Endothelial cell (in vitro differentiated cells): ENCODE measurements at places on chromosomes 16 and 17.

GRCh38 chr16:57764341-57765159, 29.0 kb downstream of the KATNB1 start:
- DNase-seq, result peak; percentile 28
- H3K27me3 ChIP-seq, result peaks cover 13% of the 10 kb centered on the region
- no peaks in the 10 kb centered on the region for H3K4me1 ChIP-seq
- no peak overlapping the region for H3K27ac ChIP-seq

DNA sequence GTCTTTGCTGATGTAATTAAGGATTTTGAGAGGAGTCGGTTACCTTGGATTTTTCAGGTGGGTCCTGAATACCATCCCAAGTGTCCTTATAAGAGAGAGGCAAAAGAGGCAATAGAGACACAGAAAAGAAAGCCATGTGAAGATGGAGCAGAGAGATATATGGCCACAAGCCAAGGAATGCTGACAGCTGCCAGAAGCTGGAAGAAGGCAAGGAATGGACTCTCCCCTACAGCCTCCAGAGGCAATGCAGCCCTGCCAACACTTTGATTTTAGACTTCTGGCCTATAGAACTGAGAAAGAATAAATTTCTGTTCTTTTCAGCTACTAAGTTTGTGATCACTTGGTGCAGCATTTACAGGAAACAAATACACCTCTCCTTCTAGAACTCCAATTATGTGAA, 8.2 kb upstream of the RNFT1 start:
- no peak for DNase-seq
- H3K4me3 ChIP-seq, result no peak overlapping the region
- H3K27ac ChIP-seq, result no peak overlapping the region
- H3K4me1 ChIP-seq, result no peaks in the 10 kb centered on the region

DNA sequence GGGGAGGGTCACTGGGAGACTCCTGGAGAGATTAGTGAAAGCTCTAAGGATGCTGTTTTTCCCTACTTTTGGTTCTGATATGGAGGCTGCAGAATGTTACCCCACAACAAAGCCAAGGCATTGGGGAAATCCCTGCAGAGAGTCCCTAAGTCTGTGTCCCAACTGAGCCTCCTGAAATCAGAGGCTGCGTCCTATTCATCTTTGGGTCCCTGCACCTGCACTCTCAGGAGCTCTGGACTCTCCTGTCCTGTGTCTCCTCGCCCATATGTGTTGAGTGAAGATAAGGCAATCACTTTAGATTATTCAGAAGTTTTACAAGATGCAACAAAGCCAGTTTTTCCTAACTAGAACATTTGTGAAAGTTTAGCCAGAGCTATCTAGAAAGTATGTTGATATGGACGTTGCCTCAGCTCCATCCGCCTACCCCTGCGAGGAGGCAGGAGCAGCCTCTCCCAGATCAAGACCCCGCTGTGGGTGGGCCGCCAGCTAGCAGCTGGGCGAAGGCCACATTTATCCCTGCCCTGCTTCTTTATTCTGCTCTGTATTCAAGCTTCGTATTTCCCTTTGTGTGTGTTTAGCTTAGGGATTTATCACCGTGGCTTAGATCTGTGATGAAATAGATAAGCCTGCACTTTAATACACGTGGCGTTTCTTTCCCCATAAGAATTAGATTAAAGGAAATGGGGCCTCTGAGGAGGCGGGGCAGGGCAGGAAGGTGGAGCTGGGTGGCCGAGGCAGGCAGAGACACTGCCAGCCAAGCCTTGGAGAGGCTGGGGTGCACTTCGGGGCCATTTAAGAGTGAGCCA, 37.4 kb downstream of the SHISA6 start:
- no peak overlapping the region for H3K27ac ChIP-seq
- H3K27me3 ChIP-seq, result peaks cover 1% of the 10 kb centered on the region
- H3K4me1 ChIP-seq, result no peaks in the 10 kb centered on the region
- no peak for DNase-seq
- H3K4me3 ChIP-seq, result no peak overlapping the region

GRCh38 chr16:69703638-69704037, 22.7 kb downstream of the NQO1 start:
- peak overlapping the region; percentile 2 for H3K4me3 ChIP-seq
- DNase-seq, result no peak
- H3K4me1 ChIP-seq, result peaks cover 8% of the 10 kb centered on the region
- H3K27ac ChIP-seq, result no peak overlapping the region

DNA sequence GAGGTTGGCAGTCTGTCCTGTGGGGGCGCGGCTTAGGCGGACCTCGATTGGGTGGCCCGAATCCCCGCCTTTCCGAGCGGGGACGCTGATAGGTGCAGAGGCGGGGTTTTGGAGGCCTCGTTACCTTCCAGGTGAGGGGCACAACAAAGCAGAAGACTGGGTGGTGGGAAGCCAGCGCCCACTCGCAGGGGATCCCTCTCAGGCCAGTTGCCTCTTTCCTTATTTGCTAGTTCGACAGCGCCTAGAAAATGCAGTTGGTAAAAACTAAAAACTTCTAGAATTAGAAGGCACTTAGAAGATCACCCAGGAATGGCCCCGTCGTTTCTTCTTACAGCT, 730 bp downstream of the KAT7 start:
- H3K4me1 ChIP-seq, result peaks cover 26% of the 10 kb centered on the region
- peak overlapping the region; percentile 96 for H3K4me3 ChIP-seq
- peaks cover 2% of the 10 kb centered on the region for H3K27me3 ChIP-seq
- peak overlapping the region; percentile 19 for H3K27ac ChIP-seq
- DNase-seq, result no peak

DNA sequence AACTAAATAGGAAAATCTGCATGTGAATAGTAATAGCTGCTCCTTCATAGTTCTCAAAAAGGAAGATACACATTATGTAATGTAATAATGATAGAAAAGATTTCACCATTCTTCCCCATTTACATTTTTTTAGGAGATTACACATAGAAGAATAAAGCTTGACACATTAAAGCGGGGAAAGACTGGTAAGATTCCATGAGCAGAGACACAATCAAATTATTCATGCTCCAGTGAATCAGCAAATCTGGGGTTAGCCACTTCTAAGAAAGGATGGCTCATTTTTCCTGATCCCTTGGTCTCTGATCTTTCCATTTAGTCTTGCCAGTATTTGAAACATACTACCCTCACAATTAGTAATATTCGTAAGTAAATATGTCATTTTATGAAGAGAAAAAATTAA, 81.9 kb downstream of the CA4 start:
- H3K4me3 ChIP-seq, result no peak overlapping the region
- peaks cover 6% of the 10 kb centered on the region for H3K36me3 ChIP-seq
- no peaks in the 10 kb centered on the region for H3K27me3 ChIP-seq
- DNase-seq, result no peak
- peaks cover 3% of the 10 kb centered on the region for H3K4me1 ChIP-seq

DNA sequence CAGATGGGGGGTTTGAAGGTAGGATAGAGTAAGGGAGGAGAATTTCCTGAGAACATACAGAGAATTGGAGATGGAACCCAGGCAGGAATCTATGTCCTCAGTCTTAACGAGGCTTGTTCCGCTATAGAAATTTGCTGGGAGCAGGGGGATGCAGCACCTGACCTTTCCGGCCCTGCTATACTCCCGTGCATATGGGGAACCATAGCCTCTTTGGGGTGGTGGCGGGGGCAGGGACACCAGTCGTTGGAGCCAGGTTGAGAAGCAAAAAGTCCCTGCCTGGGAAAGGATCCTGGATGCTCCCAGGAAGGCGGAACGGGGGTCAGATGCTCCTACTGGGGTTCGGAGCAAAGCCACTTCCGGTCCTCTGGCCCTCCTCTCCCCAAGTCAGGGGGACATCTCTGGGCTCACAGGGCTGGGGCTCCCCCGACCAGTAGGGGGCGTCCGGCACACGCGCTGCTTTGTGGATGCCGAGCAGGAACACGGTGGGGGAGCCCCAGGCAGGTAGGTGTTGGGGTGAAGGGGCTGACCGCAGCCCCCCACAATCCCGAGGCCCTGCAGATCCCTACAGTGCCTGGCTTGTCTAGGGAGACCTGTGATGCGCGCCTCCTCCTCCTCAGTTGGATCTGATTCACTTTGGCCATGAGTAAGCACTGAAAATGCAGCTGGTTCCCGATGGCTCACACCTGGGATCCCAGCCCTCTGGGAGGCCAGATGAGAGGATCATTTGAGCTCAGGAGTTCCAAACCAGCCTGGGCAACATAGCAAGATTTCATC, 15.5 kb upstream of the TFAP4 start:
- peak; percentile 79 for DNase-seq
- peaks cover 7% of the 10 kb centered on the region for H3K27me3 ChIP-seq
- H3K4me1 ChIP-seq, result peaks cover 17% of the 10 kb centered on the region
- H3K36me3 ChIP-seq, result peaks cover 4% of the 10 kb centered on the region

DNA sequence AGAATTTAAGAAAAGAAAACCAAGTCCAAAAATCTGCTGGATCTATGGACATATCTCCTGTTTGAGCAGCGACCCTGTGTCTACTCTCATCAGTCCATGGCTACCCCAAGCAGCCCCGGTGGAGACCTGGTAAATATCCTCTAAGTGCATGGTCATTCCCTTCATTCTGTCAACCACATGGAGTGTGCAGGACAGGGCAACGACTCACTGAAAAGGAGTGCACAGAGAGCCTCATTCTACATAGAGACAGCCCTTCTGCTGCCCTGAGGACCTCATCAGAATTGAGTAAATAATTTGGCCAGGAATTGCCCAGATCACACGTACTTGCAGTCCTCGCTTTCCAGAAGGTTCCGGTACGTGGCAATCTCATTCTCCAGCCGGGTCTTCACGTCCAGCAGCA, 3.0 kb downstream of the KRT38 start:
- no peaks in the 10 kb centered on the region for H3K4me1 ChIP-seq
- no peak overlapping the region for H3K4me3 ChIP-seq
- peaks cover 1% of the 10 kb centered on the region for H3K27me3 ChIP-seq

DNA sequence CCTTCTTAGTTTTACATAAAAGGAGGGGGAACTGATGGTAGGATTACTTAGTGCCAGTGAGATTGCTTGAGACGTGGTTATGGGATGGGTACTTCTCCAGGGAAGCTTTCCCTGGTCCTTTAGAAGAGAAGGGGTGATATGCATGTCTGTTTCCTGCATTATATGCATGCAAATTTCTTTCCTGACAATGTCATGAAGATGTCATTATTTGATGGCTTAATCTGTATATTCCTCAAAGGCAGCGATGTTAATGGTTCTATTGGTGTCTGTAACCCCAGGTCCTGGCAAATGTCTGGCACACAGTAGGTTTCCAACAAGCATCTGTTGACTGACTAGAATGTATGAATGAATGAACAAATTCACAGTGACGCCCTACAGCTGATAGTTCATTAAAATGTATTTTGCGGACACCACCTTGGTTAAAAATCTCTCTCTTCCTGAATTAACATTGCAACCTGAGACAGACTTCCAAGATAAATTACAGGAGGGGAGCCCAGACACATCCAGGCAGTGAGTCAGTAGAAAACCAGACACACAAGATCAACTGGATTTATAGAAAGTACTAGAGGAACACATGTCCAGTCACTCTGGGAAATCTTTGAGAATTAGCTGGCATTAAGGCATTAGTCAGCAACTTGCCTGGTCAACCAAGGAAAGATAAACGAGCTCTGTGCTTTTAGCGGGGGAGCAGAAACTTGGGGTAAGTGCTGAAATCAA, 293.4 kb downstream of the XYLT1 start:
- peaks cover 4% of the 10 kb centered on the region for H3K4me1 ChIP-seq
- no peak overlapping the region for H3K27ac ChIP-seq
- no peak overlapping the region for H3K4me3 ChIP-seq
- peaks cover 1% of the 10 kb centered on the region for H3K27me3 ChIP-seq

DNA sequence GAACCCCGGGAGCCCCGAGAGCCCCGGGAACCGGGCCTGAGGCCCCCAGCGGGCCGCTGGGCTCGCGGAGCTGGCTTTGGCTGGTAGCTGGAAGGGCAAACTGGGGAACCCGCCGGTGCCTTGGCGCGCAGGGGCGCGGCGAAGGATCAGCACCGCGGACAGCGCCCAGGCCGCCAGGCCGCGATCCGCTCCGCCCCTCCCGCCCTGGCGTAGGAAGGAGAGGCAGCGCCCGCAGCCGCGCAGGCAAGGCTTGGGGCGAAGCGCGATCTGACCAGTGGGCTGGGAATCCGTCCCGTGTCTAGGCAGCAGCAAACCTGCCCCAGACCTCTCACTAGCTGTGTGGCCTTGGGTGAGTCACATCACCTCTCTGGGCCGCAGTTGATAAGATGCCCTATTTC, 331 bp upstream of the CCDC92B start:
- DNase-seq, result peak; percentile 91
- H3K4me1 ChIP-seq, result peaks cover 24% of the 10 kb centered on the region
- no peak overlapping the region for H3K27ac ChIP-seq
- H3K4me3 ChIP-seq, result no peak overlapping the region
- no peaks in the 10 kb centered on the region for H3K36me3 ChIP-seq
- H3K27me3 ChIP-seq, result peaks cover 7% of the 10 kb centered on the region

- no peaks in the 10 kb centered on the region for H3K4me1 ChIP-seq
- H3K27ac ChIP-seq, result no peak overlapping the region
- no peak overlapping the region for H3K4me3 ChIP-seq
- peaks cover 3% of the 10 kb centered on the region for H3K27me3 ChIP-seq
- H3K36me3 ChIP-seq, result peaks cover 4% of the 10 kb centered on the region
Measured at GRCh38 chr16:57058291-57058861, 34.0 kb upstream of the CPNE2 start.

GRCh38 chr17:74678541-74678940, 34.2 kb downstream of the CD300LF start:
- peaks cover 8% of the 10 kb centered on the region for H3K27me3 ChIP-seq
- no peak overlapping the region for H3K27ac ChIP-seq
- peaks cover 11% of the 10 kb centered on the region for H3K4me1 ChIP-seq
- no peak for DNase-seq
- no peak overlapping the region for H3K4me3 ChIP-seq
- H3K36me3 ChIP-seq, result no peaks in the 10 kb centered on the region

- peaks cover 7% of the 10 kb centered on the region for H3K36me3 ChIP-seq
- H3K27ac ChIP-seq, result no peak overlapping the region
- no peak for DNase-seq
Measured at GRCh38 chr16:86669937-86670749, 91.8 kb downstream of the FOXL1 start.

DNA sequence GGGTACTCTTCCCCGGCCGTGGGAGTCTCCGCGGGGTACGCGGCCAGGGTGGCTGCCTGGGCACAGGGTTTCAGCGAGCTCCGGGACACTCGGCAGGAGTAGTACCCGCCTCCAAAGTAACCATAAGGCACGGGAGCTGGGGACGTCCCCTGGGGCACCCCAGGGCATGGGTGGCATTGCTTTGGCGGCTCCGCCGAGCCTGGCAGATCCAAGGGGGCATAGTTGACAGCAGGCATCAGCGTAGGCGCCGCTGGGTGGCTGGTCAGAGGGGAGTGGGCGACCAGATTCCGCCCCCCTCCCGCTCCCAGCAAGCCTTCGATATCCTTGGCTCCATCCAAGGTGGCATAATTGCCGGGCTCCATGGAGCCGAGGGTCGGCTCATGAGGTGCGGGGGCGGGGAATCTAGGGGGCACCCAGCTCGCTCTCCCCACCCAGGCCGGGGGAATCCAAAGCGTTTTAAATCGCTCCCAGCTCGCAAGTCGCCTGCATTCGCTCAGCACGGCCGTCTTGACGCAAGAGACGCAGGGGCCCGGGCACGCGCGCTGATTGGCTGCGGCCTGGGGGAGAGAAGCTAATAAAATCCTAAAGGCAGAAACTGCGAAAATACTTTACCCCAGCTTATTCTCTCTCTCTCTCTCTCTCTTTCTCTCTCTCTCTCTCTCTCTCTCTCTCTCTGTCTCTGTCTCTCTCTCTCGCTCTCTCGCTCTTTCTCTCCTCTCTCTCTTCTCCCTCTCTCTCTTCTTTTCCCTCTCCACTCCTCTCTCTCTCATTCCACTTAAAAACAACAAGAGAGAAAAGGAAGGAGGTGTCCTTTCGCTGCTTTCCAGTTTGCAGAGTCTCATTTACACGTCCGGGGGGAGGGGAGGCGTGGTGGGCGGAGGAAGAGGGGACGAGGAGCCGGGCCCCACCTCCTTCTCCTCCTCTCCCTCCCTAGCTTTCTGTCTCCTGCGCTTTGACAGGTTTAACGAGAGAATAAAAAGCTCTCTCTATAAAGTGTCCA, at the start of gene HOXB13:
HOXB13 (minus strand) TSS at position 519 of the 1,000 bp plus-strand sequence; CDS start at position 362, 157 bp downstream.
- no peaks in the 10 kb centered on the region for H3K36me3 ChIP-seq
- H3K27ac ChIP-seq, result peak within 1 kb of the TSS; percentile 12
- H3K4me1 ChIP-seq, result peaks cover 21% of the 10 kb centered on the region
- no peak for DNase-seq
- peaks cover 41% of the 10 kb centered on the region for H3K27me3 ChIP-seq
